ENCODE measurements at places on chromosomes 6 and 20.

GRCh38 chr6:163872335-163872734 is 457.8 kb downstream of the QKI start:
- DNase-seq = no peak

DNA sequence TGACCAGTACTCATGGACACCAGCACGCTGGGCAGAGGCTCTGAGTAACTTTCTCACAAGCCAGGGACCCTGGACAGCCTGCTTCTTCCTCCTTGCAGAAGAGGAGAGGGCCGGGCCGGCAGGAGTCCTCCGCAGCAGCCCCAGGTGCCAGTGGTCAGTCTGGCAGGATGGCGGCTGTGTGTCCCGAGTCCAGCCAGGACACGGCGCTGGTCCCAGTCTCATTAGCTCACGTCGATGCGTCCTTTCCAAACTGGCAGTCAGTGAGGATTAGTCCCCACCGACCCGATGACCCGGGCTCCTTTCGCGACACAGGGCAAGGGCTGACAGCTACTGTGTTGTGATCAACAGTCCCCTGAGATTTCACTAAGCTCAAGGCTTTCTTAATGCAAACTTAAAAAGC is 267.0 kb downstream of the TAF4 start:
- no peak for DNase-seq

DNA sequence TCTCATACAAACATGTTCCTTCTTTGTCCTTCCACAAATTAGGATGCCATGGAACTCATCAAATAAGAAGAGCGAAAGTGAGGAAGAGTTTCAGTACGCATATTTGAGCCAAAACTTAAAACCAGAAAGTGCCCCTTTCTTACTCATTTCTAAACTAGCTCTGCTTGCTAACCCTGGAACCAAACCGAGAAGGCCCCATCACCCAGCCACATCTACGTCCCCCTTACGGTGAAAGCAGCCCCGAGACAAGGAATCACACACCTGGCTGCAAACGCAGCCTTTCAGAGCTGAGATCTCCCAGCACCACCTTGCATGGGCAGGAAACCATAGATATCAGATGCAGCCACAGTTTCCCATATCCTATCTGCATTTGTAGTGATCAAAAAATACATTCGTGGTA is 28.5 kb downstream of the TRERF1 start:
- no peak for DNase-seq

DNA sequence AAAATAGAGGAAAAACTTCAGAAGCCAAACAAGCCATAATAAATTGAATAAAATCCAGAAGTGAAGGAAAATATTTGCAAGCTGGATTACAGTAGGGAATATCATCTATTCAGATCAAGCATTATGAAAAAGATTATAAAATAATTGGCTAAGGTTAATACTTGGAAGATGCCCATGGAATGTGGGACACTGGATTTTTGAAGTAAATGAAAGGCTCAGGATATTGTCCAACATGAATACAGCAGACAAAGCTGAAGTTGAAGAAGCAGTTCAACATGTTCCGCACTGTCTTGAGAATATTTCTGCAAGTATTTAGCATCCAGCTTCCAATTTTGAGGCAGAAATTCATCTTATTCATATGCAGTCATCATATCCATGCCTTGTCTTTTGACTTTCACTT is 1278.4 kb upstream of the GJE1 start:
- no peak for DNase-seq

GRCh38 chr6:14287707-14288106 is 170.1 kb downstream of the CD83 start:
- no peak for DNase-seq

GRCh38 chr6:101394936-101395335 is 1.4 kb downstream of the GRIK2 start:
- no peak for DNase-seq

GRCh38 chr20:5947276-5947675 is 3.1 kb downstream of the TRMT6 start:
- DNase-seq = peak; percentile 10

DNA sequence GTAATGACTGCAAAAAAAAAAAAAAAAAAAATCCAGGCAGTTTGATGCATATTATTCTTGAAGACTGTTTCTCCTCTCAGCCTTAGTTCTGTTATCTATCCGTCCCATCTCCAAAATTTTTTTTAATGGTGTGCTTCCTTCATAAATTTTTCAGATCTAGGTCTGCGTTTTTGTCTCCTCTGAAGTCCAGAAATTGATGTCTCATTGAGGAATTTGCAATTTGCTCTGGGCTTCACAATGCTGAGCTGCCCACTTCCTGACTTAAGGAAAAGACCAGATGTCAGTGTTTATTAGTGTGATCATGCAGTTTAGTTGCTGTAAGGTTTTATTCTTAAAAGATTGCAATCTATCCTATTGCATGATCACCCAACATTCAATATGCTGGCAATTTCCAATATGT is 297.6 kb downstream of the ZNF217 start:
- DNase-seq = no peak

DNA sequence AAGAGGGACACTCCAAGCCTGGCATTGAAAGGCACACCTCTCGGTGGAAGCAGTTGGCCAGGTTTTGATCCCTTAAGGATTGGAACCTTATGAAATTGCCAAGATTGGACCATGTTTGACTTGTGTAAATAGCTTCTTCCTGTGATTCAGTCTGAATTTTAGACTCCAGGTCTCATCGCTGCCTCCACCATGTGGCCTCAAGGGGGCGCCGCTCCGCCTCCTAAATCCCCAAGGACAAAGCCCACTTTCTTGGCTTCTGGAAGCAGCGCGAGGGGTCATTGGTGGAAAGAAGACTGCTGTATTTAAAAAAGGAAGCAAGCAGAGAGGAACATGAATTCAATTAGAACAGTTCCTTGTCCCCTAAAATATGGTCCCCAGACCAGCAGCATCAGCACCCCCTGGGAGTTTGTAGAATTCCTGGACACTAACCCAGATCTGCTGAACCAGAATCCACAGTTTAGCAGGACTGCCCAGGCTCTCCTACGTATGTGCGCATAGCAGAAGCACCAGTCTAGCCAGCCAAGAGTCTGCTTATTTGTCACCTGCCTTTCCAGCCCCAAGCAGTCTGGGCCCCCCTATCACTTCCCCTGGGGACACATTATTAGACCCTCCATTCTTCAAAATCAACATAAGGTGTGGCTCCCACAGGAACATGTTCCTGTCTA is 108.5 kb downstream of the LY86 start:
- DNase-seq = peak; percentile 24

- DNase-seq = no peak
Measured at GRCh38 chr6:47180633-47181032, 129.1 kb downstream of the TNFRSF21 start.

- DNase-seq = no peak
Measured at GRCh38 chr6:89977808-89978748, 83.8 kb downstream of the GJA10 start.

GRCh38 chr6:168139121-168139520 is 60.1 kb upstream of the FRMD1 start:
- no peak for DNase-seq

DNA sequence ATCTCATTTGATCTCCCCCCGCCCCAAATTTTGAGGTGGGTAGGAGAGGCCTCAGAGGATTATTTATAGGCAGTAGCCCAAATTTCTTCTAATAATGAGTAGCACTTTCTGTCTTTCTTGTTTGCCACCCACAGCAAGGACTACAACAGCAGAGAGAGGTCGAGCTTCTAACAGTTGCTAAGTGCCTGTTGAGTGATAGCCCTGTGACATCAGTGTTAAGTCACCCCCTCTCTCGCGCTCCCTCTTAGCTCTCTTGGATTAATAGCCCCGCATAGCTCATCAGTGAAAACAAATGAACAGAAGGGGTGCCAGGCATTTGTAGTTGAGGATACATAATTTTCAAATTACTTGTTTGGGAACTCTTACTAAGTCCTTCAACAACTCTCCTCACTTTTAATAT is 3.5 kb downstream of the ANKRD60 start:
- DNase-seq = no peak

DNA sequence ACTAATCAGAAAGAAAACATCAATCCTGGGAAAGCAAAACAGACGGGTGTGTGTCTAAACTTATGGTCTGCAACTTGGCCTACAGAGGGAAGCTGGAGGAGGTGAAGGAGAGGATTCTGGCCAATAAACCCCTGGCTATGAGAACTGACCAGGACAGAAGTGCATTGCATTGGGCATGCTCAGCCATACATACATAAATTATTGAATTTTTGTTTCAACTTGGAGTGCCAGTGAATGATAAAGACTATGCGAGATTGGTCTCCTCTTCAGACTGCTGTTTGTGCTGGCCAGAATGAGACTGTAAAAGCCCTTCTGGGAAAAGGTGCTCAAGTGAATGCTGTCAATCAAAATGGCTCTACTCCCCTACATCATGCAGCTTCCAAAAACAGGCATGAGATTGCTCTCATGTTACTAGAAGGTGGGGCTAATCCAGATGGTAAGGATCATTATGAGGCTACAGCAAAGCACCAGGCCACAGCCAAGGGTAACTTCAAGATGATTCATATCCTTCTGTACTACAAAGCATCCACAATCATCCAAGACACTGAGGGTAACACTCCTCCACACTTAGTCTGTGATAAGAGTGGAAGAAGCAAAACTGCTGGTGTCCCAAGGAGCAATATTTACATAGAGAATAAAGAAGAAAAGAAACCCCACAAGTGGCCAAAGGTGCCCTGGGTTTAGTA is 17.4 kb downstream of the ADNP start:
- DNase-seq = no peak

GRCh38 chr6:150695652-150696051 is 96.0 kb downstream of the PLEKHG1 start:
- DNase-seq = no peak

DNA sequence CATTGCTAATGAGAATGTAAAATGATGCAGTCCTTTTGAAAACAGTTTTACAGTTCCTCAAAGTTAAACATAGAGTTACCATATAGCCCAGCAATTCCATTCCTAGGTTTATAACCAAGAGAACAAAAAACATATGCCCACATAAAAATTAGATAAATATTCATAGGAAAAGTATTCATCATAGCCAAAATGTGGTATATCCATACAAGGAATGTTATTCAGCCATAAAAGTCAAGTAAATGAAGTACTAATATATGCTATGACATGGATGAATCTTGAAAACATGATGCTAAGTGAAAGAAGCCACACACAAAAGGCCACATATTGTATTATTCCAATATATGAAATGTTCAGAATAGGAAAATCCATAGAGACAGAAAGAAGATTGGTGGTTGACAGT is 158.0 kb upstream of the CARMIL1 start:
- no peak for DNase-seq

- DNase-seq = no peak
Measured at GRCh38 chr20:58440021-58440767, 51.2 kb downstream of the VAPB start.

- DNase-seq = no peak
Measured at GRCh38 chr20:48758206-48758820, 69.5 kb downstream of the PREX1 start.

DNA sequence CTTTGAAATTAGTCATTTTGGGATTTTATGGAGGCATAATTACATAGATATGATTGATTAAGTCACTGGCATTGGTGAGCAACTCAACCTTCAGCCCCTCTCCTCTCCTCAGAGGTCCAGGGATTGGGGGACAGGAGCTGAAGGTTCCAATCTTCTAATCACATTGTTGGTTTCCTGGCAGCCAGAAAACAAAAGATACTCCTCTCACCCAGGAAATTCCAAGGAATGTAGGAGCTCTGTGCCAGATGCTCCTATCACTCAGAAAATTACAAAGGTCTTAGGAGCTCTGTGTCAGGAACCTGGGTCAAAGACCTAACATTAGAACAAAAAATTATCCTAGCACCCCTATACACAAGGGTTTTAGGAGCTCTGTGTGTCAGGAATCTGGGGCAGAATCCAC is 679.7 kb upstream of the ID4 start:
- DNase-seq = no peak

DNA sequence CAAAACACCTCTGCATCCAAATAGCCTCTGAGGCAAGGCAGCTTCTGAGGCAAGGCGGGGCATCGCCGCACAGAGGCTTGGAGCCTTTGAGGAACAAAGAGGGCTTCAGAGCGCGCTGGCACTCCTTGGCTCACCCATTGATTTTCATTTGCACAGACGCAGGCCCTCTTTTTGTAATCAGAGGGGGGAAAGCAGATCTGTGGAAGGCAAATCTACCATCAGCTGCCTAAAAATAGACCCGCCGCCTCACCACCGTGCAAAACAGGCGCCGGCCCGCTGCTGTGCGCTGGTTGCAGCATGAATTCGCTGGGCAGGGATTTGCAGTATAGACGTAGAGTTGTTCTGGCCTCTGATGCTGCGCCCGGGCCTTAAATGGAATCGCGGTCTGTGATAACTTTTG is 69.9 kb upstream of the STMND1 start:
- DNase-seq = no peak

DNA sequence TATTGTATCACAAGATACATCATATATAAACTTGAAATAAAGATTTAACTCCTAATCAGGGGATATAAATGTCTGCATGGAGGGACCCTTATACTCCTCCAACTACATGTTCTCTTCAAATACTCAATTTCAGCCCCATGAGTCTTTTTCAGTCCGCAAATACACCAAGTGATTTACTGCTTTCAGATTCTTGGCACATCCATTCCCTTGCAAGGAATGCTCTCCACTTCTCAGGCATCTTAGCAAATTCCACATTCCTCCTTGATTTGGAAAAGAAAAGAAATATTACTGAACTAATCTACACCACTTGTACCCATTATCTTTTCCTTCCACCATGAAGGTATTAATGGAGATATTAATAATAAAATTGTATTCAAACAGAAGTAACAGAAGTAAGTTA is 999.4 kb upstream of the GJE1 start:
- no peak for DNase-seq

DNA sequence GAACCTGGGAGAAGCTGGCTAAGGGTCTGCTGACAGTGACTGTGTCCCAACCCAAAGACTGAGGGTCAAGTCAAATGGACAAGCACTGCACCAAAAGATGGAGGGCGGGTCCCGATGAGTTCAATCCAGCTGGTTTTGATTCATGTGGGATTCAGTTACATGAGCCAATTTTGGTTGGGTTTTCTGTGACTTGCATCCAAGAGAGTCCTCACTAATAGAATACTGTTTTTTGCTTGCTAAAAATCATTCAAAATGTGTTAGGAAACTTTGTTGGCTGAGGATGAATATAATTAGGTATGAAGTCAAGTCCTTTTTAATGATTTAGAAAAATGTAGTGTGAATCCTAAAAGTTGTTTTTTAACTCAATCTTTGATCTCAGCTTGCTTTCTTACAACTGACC is 323.8 kb upstream of the NOX3 start:
- DNase-seq = no peak

DNA sequence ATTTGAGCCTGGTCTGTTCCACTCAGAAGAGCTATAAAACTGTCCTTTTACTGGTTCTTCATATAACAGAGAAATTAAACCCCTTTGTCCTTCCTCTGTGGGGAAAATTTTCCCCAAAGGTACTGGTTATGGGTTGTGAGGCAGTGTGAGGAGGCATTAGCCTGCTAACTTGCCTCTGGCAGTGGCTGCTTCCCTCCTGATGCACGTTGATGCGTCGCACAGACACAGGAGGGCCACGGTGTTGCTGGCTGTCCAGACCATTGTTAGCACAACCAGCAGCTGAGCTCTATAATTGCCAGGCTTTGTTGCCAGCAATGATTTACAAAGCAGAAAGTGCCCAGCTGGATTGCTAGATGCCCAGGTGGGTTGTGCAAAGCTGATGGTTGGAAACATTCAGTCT is 10.1 kb downstream of the AAR2 start:
- DNase-seq = no peak
